ENCODE measurements at places on chromosomes 6 and 20.

DNA sequence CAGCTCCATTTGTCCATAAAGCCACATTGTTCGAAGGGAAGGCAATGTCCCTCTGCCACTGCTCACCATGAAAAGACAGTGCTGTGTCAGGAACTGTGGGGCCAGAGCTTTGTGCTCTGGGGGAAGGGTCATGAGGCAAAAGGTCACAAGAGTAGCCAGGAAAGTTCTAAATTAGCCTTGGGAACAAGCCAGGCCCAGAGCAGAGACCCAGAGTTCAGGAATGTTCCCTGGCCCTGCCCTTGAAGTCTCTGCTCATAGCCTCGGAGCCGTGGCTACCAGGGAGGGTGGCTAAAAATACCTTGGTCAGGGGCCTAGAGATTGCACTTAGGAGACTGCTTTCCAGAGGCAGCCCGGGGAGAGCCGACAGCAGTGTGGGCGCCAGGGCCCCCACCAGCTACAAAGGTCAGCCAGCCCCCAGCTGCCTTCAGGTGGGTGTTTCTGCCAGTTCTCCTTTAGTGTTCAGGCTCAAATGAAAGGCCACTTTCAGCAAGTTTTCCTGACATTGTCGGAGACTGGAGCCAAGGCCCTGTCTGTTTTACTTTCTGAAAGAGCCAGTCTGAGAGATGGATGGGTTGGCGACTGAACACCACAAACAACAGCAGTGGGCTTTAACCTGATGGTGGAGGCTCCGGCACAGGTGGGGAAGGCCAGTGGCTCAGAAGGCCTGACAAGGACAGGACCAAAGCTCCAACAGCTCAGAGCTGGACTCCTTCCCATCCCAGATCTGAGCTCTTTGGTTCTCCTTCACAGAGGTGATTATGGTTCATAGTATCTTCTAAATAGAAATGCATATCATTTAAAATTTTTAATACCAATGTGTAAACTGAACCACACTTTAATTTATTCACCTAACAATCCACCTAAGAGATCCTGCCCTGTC, 76.2 kb downstream of the CDH26 start:
- no peak for DNase-seq

DNA sequence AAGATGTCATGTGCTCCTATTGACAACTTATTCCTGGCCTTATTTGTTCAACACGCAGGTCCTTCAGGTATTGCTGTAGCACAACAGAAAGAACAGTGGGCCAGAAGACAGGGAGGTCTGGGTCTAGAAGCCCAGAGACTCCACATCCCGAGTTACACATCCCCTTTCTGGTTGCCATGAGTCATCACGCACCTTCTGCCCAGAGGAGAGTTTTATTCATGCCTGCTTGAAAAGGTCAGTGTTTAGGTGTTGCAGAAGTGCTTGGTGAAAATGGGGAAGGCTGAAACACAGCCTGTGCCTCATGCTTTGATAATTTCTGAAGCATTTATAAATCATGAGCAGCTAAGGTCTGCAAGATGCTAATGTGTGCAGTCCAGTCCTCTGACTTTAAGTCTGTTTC, 256.4 kb downstream of the GMPR start:
- DNase-seq, result no peak

- DNase-seq, result no peak
Observed at GRCh38 chr20:39785252-39785917, 823.2 kb downstream of the DHX35 start.

GRCh38 chr6:11810039-11810541, 31.5 kb upstream of the ADTRP start:
- DNase-seq, result no peak

DNA sequence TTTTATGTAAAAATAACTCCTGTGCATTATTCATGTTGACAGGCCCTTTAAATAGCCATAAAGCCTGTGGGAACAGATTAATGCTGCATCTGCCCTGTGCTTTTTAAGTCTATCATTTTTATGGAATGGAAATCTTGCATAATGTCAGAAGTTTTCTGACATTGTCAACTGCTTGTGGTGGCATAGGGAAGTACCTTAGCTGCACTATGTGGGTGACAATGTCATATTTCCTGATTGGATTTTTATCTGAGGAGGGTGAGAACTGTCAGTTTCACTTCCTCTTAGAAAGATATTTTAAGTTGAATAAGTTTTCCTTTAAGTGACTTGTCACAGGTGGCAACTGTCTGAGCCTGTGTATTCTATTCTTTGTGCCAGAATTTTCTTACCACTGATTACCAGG, 267.9 kb downstream of the PLCB1 start:
- peak; percentile 17 for DNase-seq

GRCh38 chr6:104229057-104229456, 630.7 kb downstream of the HACE1 start:
- no peak for DNase-seq

- DNase-seq, result no peak
Observed at GRCh38 chr20:37131486-37131885, 35.7 kb upstream of the RBL1 start.

DNA sequence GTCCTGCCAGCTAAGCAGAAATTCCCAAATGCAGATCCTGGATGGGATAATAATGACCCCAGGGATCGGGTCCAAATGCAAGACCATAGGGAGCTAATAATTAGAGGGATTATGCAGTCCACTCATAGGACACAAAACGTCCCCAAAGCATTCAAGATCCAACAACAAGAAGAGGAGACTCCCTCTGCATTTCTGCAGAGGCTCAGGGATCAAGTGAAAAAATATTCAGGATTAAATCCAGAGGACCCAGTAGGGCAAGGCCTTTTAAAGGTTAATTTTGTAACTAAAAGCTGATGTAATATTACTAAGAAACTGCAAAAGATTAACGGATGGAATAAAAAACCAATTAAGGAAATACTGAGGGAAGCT, 22.2 kb downstream of the HLA-A start:
- no peak for DNase-seq

GRCh38 chr20:57683881-57684807, 25.7 kb downstream of the PMEPA1 start:
- DNase-seq, result no peak

GRCh38 chr6:142507065-142507464, 205.3 kb downstream of the ADGRG6 start:
- no peak for DNase-seq

GRCh38 chr6:158464483-158464882, 95.4 kb upstream of the TMEM181 start:
- DNase-seq, result no peak

DNA sequence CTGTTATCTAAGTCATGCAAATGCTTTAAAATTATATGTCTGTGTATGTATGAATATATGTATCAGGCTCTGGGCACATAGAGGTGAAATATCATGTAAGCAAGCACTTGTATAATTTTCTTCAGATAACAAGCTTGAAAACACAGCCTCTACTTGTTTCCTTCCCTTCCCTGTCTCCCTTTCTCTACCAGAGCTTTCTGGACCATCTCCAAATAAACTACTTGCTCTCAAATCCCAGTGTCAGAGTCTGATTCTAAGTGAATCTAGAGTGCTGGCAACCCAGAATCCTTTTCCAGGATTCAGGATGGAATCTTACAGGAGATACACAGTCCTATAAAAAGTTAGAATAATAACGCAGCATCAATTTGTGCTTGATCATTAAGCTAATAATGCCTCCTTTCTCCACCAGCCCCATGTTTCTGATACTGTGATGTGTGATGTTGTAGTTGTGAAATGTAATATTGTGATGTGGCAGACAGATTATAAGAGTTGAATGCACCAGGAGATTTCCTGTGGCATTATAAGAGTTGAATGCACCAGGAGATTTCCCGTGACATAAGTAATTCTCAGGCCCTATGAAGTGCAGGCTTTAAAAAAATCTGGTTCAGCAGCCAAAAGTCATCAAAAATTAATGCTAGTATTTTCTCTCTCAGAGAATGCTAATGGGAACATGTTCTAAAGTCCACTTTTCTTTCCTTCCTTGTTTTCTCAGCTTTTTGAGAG, 89.6 kb downstream of the PCSK2 start:
- DNase-seq, result no peak

GRCh38 chr6:157982102-157982562, 469 bp downstream of the SYNJ2 start:
- peak; percentile 38 for DNase-seq

GRCh38 chr20:25484911-25485511, 77.5 kb downstream of the GINS1 start:
- DNase-seq, result no peak

- DNase-seq, result peak; percentile 82
Observed at GRCh38 chr6:29792123-29793035, 35.2 kb upstream of the HLA-G start.

DNA sequence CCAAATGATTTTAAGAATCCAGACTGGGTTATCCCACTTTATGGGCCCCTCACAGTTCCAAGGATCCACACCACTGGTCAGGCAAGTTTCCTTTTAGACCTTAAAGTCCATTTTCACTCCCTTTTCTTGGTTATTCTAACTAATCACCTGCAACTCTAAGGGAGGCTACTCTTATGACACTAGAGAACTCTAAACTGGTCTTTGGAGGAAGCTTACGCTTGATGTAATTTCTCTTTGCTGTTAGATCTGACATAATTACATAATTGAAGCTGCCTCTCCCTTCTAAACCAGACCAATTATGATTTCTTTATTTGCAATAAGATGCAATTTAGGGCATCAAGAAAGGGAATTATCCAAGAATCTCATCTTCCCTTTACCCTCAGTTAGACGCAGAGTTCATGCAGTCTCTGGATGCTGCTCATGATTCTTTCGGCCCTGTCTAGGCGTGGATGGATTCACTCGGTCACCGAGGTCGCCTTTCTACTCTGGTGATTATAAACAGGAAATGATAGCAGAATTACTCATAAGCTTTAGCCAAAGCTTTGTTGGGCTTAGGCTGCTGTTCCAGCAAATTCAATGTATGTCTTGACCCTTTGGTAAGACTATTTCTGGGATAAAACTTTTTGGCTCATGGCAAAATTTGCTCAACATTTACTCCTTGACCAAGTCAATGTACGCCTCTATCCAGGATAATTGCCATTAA, 166.4 kb upstream of the PRND start:
- DNase-seq, result no peak

DNA sequence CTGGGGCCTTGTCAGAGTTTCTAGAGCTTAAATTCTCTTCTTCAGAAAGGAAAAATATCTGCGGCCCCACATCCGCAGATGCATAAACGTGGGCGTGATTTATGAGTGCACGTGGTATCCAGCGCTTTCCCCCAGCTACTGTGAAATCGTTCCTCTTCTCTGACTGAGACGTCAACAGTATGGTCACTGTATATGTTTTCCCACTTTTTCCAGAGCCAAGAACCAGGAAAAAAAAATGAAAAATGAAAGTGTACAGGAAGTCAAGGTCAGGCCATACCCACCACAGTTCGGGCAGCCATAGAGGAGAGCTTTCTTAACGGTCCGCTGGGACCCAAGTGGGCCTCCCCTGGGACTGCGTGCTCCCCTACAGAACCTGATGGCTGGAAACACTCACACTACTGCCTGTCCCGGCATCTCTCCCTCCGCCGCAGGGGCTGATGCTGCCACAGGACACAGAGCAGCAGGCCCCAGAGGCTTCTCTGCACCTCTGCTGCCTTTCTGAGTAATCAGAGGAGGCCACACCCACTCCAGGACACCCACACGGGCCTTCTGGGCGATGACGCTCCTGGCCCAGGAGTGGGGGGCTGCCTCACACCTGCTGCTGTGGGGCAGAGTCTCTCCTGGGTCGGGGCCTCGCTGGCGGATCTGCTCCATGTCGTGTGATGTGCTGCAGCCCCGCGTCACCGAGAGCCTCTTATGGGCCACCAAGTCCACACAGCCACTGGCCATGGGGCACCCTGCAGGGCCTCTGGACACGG, 16.4 kb upstream of the STX16 start:
- DNase-seq, result peak; percentile 9

GRCh38 chr20:39263076-39263475, 300.9 kb downstream of the DHX35 start:
- DNase-seq, result no peak

DNA sequence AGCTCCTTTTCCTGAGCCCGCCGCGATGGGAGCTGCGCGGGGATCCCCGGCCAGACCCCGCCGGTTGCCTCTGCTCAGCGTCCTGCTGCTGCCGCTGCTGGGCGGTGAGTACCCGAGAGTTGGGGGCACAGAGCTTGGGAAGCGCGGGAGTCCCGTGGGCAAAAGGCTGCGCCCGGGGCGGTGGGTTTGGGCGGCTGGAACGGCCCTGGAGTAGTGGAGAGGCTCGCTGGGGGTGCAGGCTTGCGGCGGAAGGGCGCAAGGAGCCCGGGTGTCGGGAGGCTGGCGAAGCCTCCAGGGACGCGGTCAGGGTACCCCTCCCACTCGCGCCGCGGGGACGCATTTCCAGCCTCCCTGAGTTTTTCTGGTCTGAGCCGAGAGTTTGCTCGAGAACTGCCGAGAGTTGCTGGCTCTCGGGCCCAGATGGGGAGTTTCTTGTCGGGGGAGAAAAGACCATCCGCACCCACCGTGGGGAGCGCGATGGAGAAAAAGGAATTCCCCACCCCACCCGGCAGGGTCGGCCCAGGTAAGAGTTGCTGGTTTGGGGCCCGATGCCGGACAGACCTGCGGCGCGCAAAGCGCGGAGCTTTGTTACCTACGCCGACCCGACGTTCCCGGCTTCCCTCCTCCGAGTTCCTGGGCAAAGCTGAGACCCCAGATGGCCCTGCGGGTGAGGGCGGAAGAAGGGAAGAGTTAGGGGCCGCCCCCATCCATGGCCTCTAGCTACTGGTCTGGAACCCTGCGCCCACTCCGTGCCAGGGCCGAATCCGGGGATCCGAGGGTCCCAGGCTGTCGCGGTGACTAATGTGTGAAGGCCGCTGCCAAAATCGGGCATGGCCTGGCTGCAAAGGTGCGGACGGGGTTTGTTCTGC, 584 bp downstream of the PTK7 start:
- no peak for DNase-seq

DNA sequence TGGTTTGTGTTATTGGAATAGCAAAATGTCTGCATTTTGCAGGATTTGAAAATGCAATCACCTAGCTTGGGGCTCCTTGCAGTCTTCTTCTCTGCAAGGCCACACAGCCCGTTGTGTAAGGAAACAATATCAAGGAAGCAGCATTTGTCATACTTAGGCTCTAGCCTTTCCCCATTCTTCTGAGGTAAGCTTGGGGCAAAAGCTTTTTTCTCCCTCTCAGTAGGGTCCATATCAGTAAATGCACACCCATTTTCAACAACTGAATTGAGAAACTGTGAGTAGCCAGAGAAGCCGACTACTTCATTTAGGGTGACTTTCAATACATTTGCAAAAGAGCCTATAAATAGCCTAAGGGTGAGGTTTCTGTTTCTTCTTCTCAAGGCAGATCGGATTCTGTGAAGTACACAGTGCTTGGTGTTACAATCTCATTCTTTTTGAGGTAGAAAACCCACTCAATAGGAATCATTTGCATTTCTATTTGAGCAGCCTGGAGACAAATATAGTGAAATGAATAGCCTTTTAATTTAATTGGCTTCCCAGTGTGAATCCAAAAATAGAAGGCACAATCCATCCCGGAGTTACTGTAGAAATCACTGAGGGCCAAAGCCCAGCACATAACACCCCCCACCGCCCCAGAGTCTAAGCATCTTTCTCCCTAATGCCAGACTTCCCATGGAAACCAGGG, 61.8 kb downstream of the BTBD3 start:
- DNase-seq, result no peak

- no peak for DNase-seq
Observed at GRCh38 chr6:30618270-30618797, 694 bp downstream of the MRPS18B start.

GRCh38 chr20:17525650-17526049, 5.5 kb downstream of the BFSP1 start:
- DNase-seq, result peak; percentile 44

Measured in CD4-positive, alpha-beta T cell treated with Interleukin-1 beta for 1 hour (primary cell).